Activated CD8-positive, alpha-beta memory T cell treated with anti-CD3 and anti-CD28 coated beads, Interleukin-2, amount 10 ng/mL, durations not matched to agents 7 days and 5 days (primary cell): ENCODE measurements at places on chromosomes 4 and X. TPM values are rescaled to one million over a fixed set of nuclear protein-coding genes. Genes with fewer than 3 reads are reported as not detected.
A peak's percentile ranks its signal among the peaks of the same experiment; 100 is the strongest.

EDNRA gene
- total RNA-seq = not detected

- no peak overlapping the region for H3K27ac ChIP-seq
- no peaks in the 10 kb centered on the region for H3K36me3 ChIP-seq
- DNase-seq = no peak
- no peak overlapping the region for H3K4me3 ChIP-seq
- no peaks in the 10 kb centered on the region for H3K27me3 ChIP-seq
- H3K4me1 ChIP-seq = no peaks in the 10 kb centered on the region
Observed at GRCh38 chrX:128816919-128817318, 706.4 kb downstream of the SMARCA1 start.

DNA sequence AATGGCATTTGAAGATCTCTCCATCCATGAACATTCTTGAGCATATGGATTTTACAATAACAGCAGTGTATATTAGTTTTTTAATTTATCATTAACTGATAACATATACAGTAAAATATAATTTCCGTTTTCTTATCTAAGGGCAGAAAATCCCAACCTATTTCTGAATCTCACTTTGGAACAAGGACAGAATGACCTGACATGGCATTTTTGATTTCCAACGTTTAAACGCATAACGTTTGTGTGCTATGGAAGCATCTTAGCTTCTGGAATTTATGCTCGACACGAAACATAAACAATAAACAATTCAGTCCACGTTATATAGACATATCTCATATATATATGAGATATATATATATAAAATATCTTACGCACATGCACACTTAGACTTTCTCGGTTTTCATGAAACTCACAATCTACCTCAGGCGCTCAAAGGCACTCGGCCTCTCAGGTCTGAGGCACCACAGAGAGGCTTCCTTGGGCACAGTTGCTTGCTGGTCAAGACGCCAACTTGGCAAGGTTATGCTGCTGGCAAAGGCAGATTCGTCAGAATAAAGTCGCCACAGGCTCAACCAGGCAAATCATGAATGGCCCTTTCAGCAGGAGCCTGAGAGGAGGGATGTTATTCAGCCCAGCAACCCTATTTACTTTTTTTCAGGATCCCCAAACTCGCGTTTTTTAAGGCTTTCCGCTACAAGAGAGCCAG is 1.0 kb upstream of the UGT8 start:
- no peak overlapping the region for H3K27ac ChIP-seq
- H3K36me3 ChIP-seq = no peaks in the 10 kb centered on the region
- H3K4me1 ChIP-seq = peaks cover 9% of the 10 kb centered on the region

GRCh38 chr4:8185930-8186329 is 13.2 kb upstream of the SH3TC1 start:
- no peaks in the 10 kb centered on the region for H3K36me3 ChIP-seq
- H3K27me3 ChIP-seq = no peaks in the 10 kb centered on the region
- no peaks in the 10 kb centered on the region for H3K4me1 ChIP-seq
- no peak for DNase-seq

GRCh38 chr4:57148177-57148576 is 38.0 kb upstream of the IGFBP7 start:
- no peak for DNase-seq
- peaks cover 13% of the 10 kb centered on the region for H3K27me3 ChIP-seq
- no peak overlapping the region for H3K27ac ChIP-seq
- H3K4me3 ChIP-seq = no peak overlapping the region
- no peaks in the 10 kb centered on the region for H3K36me3 ChIP-seq

GRCh38 chr4:108885211-108885610 is 122.4 kb upstream of the ETNPPL start:
- H3K27ac ChIP-seq = no peak overlapping the region
- H3K36me3 ChIP-seq = no peaks in the 10 kb centered on the region
- DNase-seq = no peak
- H3K27me3 ChIP-seq = peaks cover 9% of the 10 kb centered on the region
- H3K4me1 ChIP-seq = peaks cover 5% of the 10 kb centered on the region

GRCh38 chr4:181944527-181944926 is 298.7 kb upstream of the TENM3 start:
- no peak overlapping the region for H3K4me3 ChIP-seq
- H3K27me3 ChIP-seq = no peaks in the 10 kb centered on the region
- H3K4me1 ChIP-seq = no peaks in the 10 kb centered on the region

AFF2 gene
- total RNA-seq = 0.61 TPM

TSPAN7 gene
- total RNA-seq = not detected

TEC gene
- 2.0 TPM for total RNA-seq

FHIP1A gene
- not detected for total RNA-seq

TCEAL3 gene
- total RNA-seq = 1.3 TPM

- no peak within 1 kb of the TSS for H3K27ac ChIP-seq
- no peak for DNase-seq
- no peaks in the 10 kb centered on the region for H3K4me1 ChIP-seq
- H3K4me3 ChIP-seq = peak within 1 kb of the TSS; percentile 20
- H3K36me3 ChIP-seq = no peaks in the 10 kb centered on the region
Observed at GRCh38 chr4:48490012-48490679, at the start of gene ZAR1. Gene ZAR1, plus strand, starts transcription at chr4:48490252. Its CDS starts 40 bp downstream, at chr4:48490292.

GRCh38 chrX:11470250-11470974 is 177.2 kb downstream of the AMELX start:
- no peaks in the 10 kb centered on the region for H3K27me3 ChIP-seq
- DNase-seq = no peak
- H3K27ac ChIP-seq = no peak overlapping the region
- no peak overlapping the region for H3K4me3 ChIP-seq
- H3K36me3 ChIP-seq = no peaks in the 10 kb centered on the region
- H3K4me1 ChIP-seq = no peaks in the 10 kb centered on the region

GRCh38 chr4:21571100-21571499 is 377.5 kb downstream of the KCNIP4 start:
- H3K27me3 ChIP-seq = no peaks in the 10 kb centered on the region
- H3K4me1 ChIP-seq = no peaks in the 10 kb centered on the region
- H3K27ac ChIP-seq = no peak overlapping the region
- H3K4me3 ChIP-seq = no peak overlapping the region

GRCh38 chr4:164538097-164538496 is 215.8 kb upstream of the SMIM31 start:
- no peak overlapping the region for H3K4me3 ChIP-seq
- DNase-seq = no peak
- no peak overlapping the region for H3K27ac ChIP-seq
- no peaks in the 10 kb centered on the region for H3K27me3 ChIP-seq

- DNase-seq = no peak
- no peak overlapping the region for H3K4me3 ChIP-seq
- H3K36me3 ChIP-seq = peaks cover 2% of the 10 kb centered on the region
- H3K27me3 ChIP-seq = no peaks in the 10 kb centered on the region
- H3K27ac ChIP-seq = no peak overlapping the region
- H3K4me1 ChIP-seq = peaks cover 17% of the 10 kb centered on the region
Observed at GRCh38 chrX:45868425-45868824, 667.7 kb upstream of the DIPK2B start.

HS3ST1 gene
- total RNA-seq = not detected

SOX3 gene
- total RNA-seq = not detected

PPP2R3B gene
- 45.8 TPM for total RNA-seq

NUP62CL gene
- total RNA-seq = 3.0 TPM

DNA sequence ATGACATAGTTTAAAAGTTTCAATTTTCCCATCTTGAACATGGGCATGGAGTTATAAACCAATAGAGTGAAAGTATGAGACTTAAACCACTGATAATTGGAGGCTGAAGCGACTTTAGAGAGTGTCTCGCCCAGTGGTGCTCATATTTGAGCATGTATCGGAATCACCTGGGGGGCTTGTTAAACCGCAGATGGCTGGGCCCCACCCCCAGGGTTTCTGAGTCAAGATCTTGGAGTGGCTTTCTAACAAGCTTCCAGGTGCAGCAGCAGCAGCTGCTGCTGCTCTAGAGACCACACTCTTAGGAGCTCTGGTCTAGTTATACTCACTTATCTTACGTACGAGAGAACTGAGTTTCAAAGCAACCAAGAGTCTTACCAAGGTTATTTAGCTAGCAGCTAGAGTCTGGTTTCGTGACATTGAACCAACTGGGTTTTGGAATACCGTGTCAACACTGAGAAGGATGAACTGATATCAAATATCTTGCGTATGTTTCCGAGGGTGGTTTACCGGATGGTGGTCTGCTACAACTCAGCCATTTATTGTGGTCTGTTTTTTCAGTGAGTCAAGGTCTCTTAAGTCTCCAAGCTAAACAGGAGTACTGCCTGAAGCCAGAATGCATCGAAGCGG is 5.9 kb downstream of the PHEX start:
- H3K36me3 ChIP-seq = no peaks in the 10 kb centered on the region
- peak overlapping the region; percentile 44 for H3K27ac ChIP-seq
- H3K4me1 ChIP-seq = peaks cover 22% of the 10 kb centered on the region
- no peak for DNase-seq
- peak overlapping the region; percentile 32 for H3K4me3 ChIP-seq

FAM47A gene
- total RNA-seq = not detected

GRCh38 chrX:67917421-67918010 is 373.7 kb downstream of the AR start:
- no peak for DNase-seq
- no peaks in the 10 kb centered on the region for H3K36me3 ChIP-seq
- H3K27ac ChIP-seq = no peak overlapping the region
- H3K4me1 ChIP-seq = no peaks in the 10 kb centered on the region

CDX4 gene
- total RNA-seq = not detected

GRCh38 chrX:2388669-2389068 is 112.1 kb downstream of the DHRSX start:
- no peak overlapping the region for H3K4me3 ChIP-seq
- H3K4me1 ChIP-seq = no peaks in the 10 kb centered on the region
- no peaks in the 10 kb centered on the region for H3K27me3 ChIP-seq
- no peak for DNase-seq

DNA sequence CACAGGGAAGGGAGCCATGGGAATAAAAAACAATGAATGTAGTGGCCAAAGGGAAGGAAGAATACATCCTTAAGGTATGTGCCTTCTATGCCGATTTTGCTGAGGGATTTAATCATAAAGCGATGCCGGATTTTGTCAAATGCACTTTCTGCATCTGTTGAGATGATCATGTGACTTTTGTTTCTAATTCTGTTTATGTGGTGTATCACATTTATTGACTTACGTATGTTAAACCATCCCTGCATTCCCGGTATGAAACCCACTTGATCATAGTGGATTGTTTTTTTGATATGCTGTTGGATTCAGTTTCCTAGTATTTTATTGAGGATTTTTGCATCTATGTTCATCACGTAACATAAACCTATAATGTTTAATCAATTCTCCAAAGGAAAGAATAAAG is 60.0 kb downstream of the SSX7 start:
- H3K4me1 ChIP-seq = no peaks in the 10 kb centered on the region
- no peak for DNase-seq
- no peak overlapping the region for H3K4me3 ChIP-seq
- H3K36me3 ChIP-seq = no peaks in the 10 kb centered on the region
- H3K27me3 ChIP-seq = no peaks in the 10 kb centered on the region

HPGDS gene
- 0.66 TPM for total RNA-seq

RHOXF2 gene
- not detected for total RNA-seq

GRCh38 chr4:80185787-80186548 is 11.3 kb upstream of the PRDM8 start:
- no peak for DNase-seq
- H3K27me3 ChIP-seq = peaks cover 12% of the 10 kb centered on the region
- peak overlapping the region; percentile 96 for H3K4me3 ChIP-seq
- peaks cover 28% of the 10 kb centered on the region for H3K36me3 ChIP-seq

DNA sequence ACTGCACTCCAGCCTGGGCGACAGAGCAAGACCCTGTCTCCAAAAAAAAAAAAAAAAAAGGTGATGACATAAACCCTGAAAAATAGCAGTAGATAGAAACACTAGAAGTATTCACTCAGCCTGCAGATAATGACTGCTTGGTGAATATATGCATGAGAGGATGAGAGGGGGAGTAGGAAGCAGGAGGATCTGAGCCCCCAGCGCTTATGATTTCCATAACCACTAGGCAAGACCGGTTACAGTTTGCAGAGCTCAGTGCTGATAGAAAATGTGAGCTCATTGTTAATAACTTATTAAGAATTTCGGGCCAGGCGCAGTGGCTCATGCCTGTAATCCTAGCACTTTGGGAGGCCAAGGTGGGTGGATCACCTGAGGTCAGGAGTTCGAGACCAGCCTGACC is 40.8 kb upstream of the SLC34A2 start:
- DNase-seq = no peak
- no peak overlapping the region for H3K27ac ChIP-seq
- H3K27me3 ChIP-seq = no peaks in the 10 kb centered on the region
- no peak overlapping the region for H3K4me3 ChIP-seq

DNA sequence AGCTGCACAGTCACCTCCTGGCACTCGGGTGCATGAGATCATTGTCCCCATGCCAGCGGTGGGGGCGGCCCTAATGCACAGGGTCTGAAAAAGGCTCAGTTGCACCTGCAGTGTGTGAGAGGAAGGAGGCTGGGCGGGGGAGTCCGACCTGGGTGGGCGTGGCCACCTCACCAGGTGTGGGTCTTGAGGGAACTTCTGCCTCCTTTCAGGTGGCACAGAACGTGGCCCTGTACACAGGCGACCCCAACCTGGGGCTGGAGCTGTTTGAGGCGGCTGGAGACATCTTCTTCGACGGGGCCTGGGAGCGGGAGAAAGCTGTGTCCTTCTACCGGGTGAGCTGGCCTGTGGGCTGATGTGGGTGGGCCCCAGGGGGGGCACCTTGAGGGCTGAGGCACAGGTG is 34.3 kb upstream of the HTRA3 start:
- no peaks in the 10 kb centered on the region for H3K36me3 ChIP-seq
- no peak overlapping the region for H3K4me3 ChIP-seq
- DNase-seq = no peak
- peaks cover 3% of the 10 kb centered on the region for H3K27me3 ChIP-seq

GRCh38 chr4:40952672-40953071 is 202.9 kb downstream of the NSUN7 start:
- H3K27me3 ChIP-seq = no peaks in the 10 kb centered on the region
- no peak for DNase-seq
- H3K36me3 ChIP-seq = no peaks in the 10 kb centered on the region
- H3K27ac ChIP-seq = no peak overlapping the region
- no peak overlapping the region for H3K4me3 ChIP-seq

- no peaks in the 10 kb centered on the region for H3K36me3 ChIP-seq
- no peak overlapping the region for H3K27ac ChIP-seq
- no peaks in the 10 kb centered on the region for H3K4me1 ChIP-seq
- H3K4me3 ChIP-seq = no peak overlapping the region
Observed at GRCh38 chrX:33726281-33727160, 405.6 kb downstream of the FAM47A start.

DNA sequence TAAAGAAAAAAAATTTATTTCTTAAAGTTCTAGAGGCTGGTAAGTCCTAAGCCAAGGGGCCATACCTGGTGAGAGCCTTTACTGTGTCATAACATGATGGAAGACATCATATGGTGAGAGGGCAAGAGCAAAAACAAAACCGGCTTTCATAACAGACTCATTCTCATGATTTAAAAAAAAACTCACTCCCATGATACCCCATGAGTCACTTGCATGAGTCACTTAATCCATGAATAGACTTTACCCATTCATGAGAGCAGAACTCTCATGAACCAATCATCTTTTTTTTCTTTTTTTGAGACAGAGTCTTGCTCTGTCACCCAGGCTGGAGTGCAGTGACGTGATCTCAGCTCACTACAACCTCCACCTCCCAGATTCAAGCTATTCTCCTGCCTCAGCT is 369.7 kb upstream of the DIAPH2 start:
- no peaks in the 10 kb centered on the region for H3K27me3 ChIP-seq
- no peaks in the 10 kb centered on the region for H3K36me3 ChIP-seq
- H3K27ac ChIP-seq = no peak overlapping the region
- no peaks in the 10 kb centered on the region for H3K4me1 ChIP-seq

MAGEA9B gene
- not detected for total RNA-seq

- H3K36me3 ChIP-seq = no peaks in the 10 kb centered on the region
- H3K4me3 ChIP-seq = no peak overlapping the region
- no peaks in the 10 kb centered on the region for H3K4me1 ChIP-seq
- DNase-seq = no peak
- no peak overlapping the region for H3K27ac ChIP-seq
Observed at GRCh38 chr4:68079928-68080327, 49.7 kb downstream of the TMPRSS11F start.
